ENCODE measurements at places on chromosomes 13 and 19. TPM values are rescaled to one million over a fixed set of nuclear protein-coding genes. Genes with fewer than 3 reads are reported as not detected.

The APOC1 gene
- 66.8 TPM for total RNA-seq

- no peak for DNase-seq
Measured at GRCh38 chr19:44585371-44586133, 27.8 kb upstream of the IGSF23 start.

- no peak for DNase-seq
Measured at GRCh38 chr13:67223024-67223423, 7.1 kb downstream of the PCDH9 start.

The IFNL4 gene
- total RNA-seq, result not detected

GRCh38 chr13:35841060-35841521 is 290.1 kb downstream of the DCLK1 start:
- no peak for DNase-seq

GRCh38 chr13:23674795-23675640 is 104.8 kb downstream of the TNFRSF19 start:
- no peak for DNase-seq

GRCh38 chr13:40777166-40777808 is 6.3 kb upstream of the MRPS31 start:
- DNase-seq, result peak; percentile 48

GRCh38 chr19:19554074-19555023 is 16.3 kb downstream of the CILP2 start:
- peak; percentile 26 for DNase-seq

The SRRM5 gene
- not detected for total RNA-seq

GRCh38 chr13:27975564-27976361 is 6.6 kb upstream of the CDX2 start:
- no peak for DNase-seq

DNA sequence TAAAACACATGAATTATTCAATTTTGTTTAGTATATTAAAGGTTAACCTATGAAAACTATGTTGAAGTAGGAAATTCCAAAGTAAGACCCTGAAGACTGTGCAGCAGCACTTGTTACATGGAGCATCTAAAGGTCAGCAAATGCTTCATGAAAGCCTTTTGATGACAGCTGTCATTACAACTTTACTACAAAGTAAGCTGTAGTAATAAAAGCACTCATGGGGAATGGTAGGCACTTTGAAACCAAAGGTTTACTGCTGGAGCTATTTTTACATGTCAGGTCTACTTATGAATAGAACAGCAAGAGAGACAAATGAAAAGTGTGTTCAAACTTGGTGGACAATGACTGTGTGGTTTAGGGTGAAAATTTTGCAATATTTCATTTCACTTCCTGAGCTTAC is 672.5 kb upstream of the PCDH20 start:
- no peak for DNase-seq

The LACC1 gene
- total RNA-seq, result 4.2 TPM

Measured in thyroid gland (tissue), 4 donors.